ENCODE measurements at places on chromosomes 11 and 22.

GRCh38 chr22:28442264-28442710 lies 237.4 kb downstream of the TTC28 start:
- DNase-seq, result peak; percentile 70

- DNase-seq, result no peak
Measured at GRCh38 chr11:110797453-110797852, 85.2 kb upstream of the ARHGAP20 start.

DNA sequence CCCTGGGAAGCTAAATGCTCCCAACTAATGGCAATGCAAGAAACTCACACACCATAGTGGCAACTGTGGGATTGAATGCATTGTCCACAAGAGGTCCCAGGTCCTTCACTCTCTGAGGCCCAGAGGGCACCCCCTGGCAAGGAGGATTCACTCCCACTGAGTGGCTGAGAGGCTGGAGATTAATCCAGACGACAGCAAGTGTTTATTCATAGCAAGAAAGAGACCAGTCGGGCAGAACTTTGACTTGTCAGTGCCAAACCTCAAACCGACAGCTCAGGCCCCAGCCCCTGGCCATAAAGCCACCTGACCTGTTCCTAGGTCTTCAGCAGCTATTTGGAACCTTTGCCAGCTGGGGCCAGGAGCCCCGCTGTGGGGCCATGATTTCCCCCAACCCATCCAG lies 54.5 kb upstream of the MPEG1 start:
- DNase-seq, result no peak

DNA sequence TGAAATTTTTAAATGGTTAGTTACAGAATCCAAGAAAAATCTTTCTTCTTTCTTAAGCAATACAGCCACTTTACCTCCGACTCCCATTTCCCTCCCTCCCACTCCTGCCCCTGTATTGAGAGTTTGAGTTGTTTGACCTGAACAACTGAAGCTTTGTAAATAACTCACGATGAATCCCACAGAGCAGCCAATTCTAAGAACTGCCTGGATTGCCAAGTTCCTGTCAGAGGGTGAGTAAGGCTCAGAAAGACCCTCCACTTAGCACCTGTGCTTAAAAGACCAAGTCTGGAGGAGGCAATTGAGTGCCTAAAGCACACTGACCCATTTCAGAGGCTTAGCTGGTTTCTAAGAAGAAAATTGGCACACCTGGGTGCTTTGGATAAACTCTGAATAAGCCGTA lies 158.5 kb downstream of the MSANTD4 start:
- no peak for DNase-seq

- DNase-seq, result no peak
Measured at GRCh38 chr11:95305705-95306104, 74.7 kb upstream of the SESN3 start.

DNA sequence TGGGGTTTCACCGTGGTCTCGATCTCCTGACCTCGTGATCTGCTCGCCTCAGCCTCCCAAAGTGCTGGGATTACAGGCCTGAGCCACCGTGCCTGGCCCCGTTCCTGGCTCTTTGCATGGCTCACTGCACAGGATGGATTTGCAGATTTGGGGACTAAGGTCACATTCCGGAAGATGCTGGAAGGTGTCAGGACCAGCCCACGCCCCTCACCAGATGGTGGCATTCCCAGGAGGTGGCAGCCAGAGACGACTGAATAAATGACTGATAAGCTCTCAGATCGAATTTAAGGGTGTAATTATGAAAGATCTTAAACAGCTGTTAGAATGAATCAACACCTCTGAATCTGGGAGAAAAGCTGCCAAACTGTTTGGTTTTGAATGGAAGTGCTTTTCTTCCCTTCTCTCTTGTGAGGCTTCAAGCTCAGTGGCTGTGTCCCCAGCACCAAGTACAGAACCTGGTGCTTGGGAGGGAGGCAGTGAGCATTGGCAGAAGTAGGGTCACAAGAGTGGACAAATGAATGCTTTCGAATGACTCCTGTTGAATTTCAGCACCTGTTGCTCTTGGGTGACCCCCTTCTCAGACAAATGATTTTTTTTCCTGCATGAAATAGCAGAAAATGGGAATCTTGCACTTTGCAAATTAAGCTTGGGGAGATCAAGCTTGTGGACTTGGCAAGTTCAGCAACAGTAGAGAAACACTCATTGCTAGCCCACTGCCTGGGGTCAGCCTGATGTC lies 69.6 kb downstream of the KIAA1671 start:
- DNase-seq, result peak; percentile 78

DNA sequence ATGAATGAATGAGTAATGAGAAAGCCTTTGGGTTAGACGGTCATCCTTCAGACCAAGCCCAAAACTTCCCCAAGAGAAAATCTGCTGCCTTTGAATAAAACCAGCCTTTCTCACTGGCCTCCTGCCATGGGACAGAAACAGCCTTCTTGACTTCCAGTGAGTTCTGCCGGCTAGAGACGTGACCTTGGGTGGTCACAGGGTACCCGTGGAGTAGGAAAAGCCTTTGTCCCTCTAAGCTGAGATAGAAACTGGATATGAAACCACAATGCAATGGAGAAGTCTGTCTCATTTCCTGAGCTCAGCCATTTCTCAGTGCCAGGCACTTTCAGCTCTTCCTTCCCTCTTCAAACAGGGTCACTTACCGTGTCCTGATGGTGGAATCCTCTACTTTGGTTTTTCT lies 21.2 kb upstream of the YWHAH start:
- DNase-seq, result no peak

DNA sequence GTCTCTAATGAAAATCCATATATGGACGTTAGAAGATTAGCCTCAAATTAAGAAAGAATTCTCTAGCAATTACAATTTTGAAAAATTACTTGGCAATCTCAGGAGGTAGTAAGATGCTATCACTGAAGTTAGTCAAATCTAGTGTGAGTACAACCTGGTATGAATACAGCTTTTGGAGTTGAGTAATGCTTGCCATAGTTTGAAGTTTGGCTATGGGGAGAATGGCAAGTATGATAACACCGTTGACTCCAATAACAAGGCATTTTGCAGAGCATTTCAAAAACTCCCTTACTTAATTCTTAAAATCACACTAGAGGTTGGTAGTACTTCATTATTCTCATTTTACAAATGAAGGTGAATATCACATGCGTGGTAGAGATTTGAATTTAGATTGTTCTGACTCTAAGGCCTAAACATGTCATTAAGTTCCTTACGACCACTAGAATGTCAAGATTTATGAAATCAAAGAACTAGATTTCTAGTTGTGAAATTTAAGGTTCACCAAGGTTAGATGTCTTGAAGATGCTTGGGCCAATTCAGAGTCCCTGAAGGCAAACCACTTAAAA lies 355.4 kb downstream of the ETS1 start:
- no peak for DNase-seq

GRCh38 chr11:17452668-17453067 lies 24.0 kb downstream of the ABCC8 start:
- DNase-seq, result no peak

DNA sequence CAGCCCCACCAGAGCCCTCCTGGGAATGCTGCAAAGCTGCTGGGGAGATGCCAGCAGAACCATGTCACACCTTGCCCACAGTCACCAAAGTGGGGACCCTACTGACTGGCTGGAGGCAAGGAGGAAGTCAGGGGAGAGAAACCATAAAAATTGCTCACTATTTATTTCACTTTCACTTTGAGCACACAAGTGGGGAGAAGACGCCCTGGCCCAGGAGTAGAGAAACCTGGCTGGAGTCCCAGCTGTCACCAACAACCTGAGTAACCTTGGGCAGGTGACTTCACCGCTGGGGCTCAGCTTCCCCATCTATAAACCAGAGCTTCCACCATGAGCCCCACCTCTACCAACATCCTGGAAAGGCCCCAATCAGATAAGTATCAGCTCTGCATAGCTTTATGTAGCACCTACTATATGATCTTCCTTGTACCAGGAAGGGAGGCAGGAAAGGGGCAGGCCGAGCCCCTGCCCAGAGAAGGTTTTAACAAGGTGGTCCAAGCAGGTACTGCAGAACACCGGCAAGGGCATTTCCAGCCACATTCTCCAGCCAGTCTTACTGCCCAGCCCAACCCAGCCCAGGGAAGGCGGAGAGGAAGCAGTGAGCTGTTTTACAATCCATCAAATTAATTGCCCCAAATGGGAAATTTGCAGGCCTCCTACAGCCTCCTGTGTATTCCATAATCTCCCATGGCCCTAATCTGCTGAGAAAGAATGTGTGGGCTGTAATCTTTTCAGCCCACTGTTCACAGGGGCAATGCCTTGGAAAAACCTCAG lies 27.6 kb downstream of the PLEKHA7 start:
- peak; percentile 68 for DNase-seq

- no peak for DNase-seq
Measured at GRCh38 chr11:32947978-32948377, 55.4 kb downstream of the QSER1 start.

GRCh38 chr11:88861618-88862017 lies 204.2 kb downstream of the GRM5 start:
- no peak for DNase-seq

DNA sequence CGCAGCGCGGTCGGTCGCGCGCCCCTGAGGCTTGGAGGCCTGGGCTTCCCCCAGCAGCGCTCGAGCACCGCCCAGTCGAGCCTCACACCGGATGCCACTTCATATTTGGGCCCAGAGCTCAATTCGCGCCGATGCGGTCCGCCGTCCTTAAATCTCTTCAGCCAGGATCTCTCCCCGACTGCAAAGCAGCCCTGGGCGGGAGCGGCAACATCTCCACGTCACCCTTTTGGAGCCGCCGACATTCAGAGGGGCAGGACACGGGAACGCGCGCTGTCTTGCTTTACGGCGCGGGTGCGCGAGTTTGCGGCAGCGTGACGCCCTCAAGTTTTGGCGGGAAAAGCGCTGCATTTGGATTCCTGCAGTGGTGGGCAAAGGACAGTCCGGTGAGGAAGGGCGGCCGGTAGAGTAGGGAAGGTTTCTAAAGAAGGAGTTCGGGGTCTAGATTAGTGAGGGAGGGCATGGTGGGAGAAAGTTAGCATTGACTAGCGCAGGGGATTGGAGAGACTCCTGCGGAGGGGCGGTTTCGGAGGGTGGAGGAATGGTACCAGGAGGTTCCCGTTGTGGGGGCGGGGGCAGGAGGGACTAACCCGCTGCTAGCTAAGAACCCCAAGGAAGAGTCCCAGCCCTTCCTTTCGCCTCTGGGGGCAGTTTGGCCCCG lies 796 bp downstream of the CHEK1 start:
- DNase-seq, result peak; percentile 92

DNA sequence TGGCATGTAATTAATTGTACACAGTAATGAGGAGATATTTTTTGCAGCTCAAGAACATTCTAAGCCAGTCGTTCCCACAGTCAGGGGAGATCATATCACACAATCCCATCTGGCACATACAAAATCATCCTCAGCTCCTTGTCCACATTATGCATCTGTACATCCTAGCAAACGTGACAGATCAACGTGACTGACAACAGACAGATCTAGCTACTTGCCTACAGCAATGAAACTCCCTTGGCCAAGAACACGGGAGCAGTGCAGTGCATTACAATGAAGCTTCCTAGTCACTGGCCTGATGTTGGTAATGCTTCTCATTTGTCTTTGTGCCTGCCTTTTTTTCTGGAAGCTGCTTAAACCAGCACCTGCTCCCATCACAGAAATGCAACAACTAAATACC lies 24.5 kb upstream of the GUCY1A2 start:
- peak; percentile 68 for DNase-seq

- peak; percentile 43 for DNase-seq
Measured at GRCh38 chr11:125494974-125495725, 915 bp downstream of the FEZ1 start.

Data from NCI-H82 (cell line).